Renal cortical epithelial cell (primary cell): ENCODE measurements at places on chromosomes 16 and 17. TPM values are rescaled to one million over a fixed set of nuclear protein-coding genes. Genes with fewer than 3 reads are reported as not detected.

The SPECC1 gene
- total RNA-seq: 88.7 and 144 TPM in 2 replicates

DNA sequence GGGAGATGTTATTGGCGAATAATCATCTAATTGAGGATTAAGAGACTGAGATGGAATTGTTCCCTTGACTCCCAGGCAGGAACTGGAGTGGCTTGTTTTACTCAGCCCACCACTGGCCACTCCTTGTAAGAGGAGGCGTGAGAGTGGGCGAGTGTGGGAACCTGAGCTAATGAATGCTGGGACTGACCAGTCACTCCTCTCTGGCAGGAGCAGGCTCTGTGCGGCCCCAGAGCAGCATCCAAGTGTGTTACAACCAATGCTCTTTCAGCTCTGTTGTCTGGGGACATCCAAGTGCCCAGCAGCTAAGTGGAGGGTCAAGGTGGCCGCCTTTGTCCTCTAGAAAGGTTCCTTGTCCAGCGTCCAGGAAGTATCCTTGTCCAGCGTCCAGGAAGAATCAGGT lies 739.9 kb downstream of the CDH8 start:
- DNase-seq: no peak

GRCh38 chr17:48427598-48427997 lies 2.4 kb downstream of the SKAP1 start:
- DNase-seq: no peak

The HOXB5 gene
- 0.35 and 2.4 TPM in 2 replicates for total RNA-seq

GRCh38 chr16:29820271-29820701 lies at the start of gene MVP:
MVP (plus strand) TSS chr16:29820462; CDS start chr16:29830550, 10,088 bp downstream.
- DNase-seq: peak; percentile 47

GRCh38 chr17:82323514-82324234 lies 6.3 kb upstream of the CD7 start:
- no peak for DNase-seq

DNA sequence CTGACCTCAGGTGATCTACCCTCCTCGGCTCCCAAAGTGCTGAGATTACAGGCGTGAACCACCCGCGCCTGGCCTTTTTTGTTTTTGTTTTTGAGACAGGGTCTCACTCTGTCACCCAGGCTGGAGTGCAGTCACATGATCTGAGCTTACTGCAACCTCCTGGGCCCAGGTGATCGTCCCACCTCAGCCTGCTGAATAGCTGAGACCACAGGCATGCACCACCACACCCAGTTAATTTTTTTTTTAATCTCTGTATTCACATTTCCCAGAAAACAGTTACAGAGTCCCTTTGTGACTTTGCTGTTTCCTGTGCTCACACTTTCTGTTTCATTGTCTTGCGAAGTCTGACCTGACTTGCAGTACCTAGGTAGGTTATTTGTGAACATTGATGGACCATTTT lies 2.7 kb downstream of the CLUAP1 start:
- peak; percentile 16 for DNase-seq

GRCh38 chr16:67543582-67543981 lies 15.0 kb downstream of the RIPOR1 start:
- no peak for DNase-seq

GRCh38 chr17:72118335-72119076 lies 2.3 kb upstream of the SOX9 start:
- DNase-seq: peak; percentile 75

DNA sequence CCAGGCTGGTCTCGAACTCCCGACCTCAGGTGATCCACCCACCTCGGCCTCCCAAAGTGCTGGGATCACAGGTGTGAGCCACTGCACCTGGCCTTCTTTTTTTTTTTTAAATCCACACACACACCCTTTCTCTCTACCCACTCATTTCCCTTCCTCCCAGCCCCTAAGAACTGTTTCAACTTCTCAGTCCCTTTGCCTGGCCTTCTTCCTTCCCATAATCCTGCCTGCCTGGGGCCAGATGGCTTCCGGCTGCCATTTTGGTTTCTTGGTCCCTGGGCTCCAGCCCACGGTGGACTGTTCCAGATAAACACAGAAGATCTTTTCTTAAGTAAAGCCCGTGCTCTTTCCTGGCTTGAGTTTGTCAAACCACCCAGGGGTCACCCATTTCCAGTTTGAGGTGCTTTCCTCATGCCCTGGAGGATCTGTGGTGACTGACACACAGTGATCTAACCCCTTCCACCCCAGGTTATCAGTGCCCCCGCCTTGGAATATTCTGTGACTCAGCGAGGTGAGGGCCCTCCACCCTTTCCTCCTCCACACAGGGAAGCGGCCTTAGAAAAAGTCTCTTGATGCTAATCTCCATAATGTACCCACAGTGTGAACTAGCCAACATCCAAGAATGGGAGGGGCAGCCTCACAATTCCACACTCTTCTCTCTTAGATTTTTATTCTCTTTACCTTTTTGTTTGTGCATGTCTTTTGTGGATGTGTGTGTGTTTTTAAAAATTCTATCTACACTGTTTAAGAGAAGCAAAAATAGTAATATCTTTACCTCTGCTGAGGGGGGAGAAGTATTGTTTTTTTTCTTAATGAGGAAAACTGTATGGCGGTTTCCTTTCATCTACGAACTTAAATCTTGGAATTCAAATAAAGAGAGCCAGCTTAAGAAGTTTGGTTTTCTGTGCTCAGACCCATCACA lies 60.0 kb downstream of the CRISPLD2 start:
- peak; percentile 36 for DNase-seq
